H1 (cell line): ENCODE measurements at places on chromosomes 6 and 20. TPM values are rescaled to one million over a fixed set of nuclear protein-coding genes. Genes with fewer than 3 reads are reported as not detected.

PRR18 gene
- total RNA-seq, result 0.19 and 0.23 TPM in 2 replicates

RAD21L1 gene
- total RNA-seq, result 0.26 and 0.48 TPM in 2 replicates

SLA2 gene
- total RNA-seq, result 0.19 TPM in 1 of 2 replicates, not detected in the other

E2F1 gene
- total RNA-seq, result 35.3 and 35.8 TPM in 2 replicates

DNA sequence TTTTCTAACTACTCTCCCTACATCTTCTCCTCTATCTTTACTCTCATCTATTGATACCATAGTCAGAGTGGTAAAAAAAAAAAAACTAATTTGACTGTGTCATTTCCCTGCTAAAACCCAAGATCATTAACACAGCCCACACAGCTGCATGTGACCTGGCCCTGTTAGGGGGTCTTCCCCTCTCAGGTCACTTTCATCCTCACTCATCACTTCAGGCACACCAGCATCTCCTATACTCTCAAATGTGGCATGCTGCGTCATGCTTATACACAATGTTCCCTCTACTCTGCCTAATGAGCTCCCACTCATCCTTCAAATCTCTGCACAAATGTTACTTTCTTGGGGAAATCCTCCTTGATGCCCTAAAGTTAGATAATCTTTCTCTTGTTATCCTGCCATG is 86.8 kb downstream of the CDK19 start:
- H3K36me3 ChIP-seq, result no peaks in the 10 kb centered on the region
- DNase-seq, result no peak
- H3K4me1 ChIP-seq, result no peaks in the 10 kb centered on the region
- no peak overlapping the region for H3K27ac ChIP-seq

DNA sequence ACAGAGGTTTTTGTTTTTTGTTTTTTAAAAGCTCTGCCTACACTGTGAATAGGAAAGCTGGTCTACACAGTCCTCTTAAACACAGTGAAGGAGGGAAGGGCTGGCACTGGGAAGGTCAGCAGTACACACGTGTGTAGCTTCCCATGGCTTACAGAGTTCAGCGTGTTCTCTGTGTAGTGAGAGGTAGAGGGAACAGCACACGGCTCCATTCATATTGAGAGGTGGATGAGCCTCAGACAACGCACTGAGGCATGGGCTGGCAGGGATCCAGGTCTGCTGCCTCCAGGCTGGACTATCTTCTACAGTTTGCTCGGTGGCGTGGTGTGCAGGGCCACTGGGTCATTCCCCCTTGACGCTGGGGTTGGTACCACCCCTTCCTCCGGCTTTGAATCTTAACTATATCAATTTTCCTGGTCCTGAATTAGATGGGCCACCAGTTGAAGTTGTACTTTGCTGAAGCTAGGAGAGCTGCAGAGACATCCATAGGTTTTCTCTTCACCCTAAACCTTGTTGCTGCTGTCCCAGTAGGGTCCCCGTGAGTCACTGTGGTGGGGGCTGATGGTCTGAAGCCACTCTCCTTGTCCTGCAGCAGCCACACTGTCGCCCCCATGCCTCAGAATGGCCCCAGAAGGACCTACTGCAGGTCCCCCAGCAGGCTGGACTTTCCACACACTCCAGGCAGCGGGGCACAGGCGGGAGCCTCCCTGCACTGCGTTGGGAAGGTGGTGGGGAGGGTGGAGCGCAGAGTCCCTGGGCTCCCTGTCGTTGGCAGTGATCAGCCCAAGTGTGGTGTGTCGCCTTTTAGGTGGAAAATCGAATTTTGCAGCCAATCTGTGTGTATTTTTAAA is 2.0 kb downstream of the ARFGAP1 start:
- peaks cover 16% of the 10 kb centered on the region for H3K36me3 ChIP-seq
- peaks cover 2% of the 10 kb centered on the region for H3K4me1 ChIP-seq
- no peak for DNase-seq
- H3K27me3 ChIP-seq, result no peaks in the 10 kb centered on the region
- no peak overlapping the region for H3K27ac ChIP-seq
- H3K4me3 ChIP-seq, result no peak overlapping the region

GRCh38 chr6:84847390-84848160 is 83.2 kb upstream of the TBX18 start:
- H3K27ac ChIP-seq, result no peak overlapping the region
- no peaks in the 10 kb centered on the region for H3K36me3 ChIP-seq
- H3K4me1 ChIP-seq, result no peaks in the 10 kb centered on the region
- DNase-seq, result no peak
- no peaks in the 10 kb centered on the region for H3K27me3 ChIP-seq
- no peak overlapping the region for H3K4me3 ChIP-seq

GRCh38 chr6:152979116-152979515 is 3.7 kb downstream of the FBXO5 start:
- no peak for DNase-seq
- no peak overlapping the region for H3K27ac ChIP-seq
- H3K4me1 ChIP-seq, result peaks cover 3% of the 10 kb centered on the region
- H3K4me3 ChIP-seq, result no peak overlapping the region
- no peaks in the 10 kb centered on the region for H3K27me3 ChIP-seq

GRCh38 chr20:57078116-57078515 is 188.3 kb downstream of the BMP7 start:
- H3K36me3 ChIP-seq, result no peaks in the 10 kb centered on the region
- no peaks in the 10 kb centered on the region for H3K4me1 ChIP-seq
- no peak for DNase-seq

GRCh38 chr20:53672484-53673129 is 79.0 kb upstream of the ZNF217 start:
- no peaks in the 10 kb centered on the region for H3K27me3 ChIP-seq
- no peaks in the 10 kb centered on the region for H3K36me3 ChIP-seq
- DNase-seq, result no peak
- no peak overlapping the region for H3K4me3 ChIP-seq
- H3K27ac ChIP-seq, result no peak overlapping the region
- no peaks in the 10 kb centered on the region for H3K4me1 ChIP-seq
